ENCODE measurements at places on chromosomes 12 and 14.

DNA sequence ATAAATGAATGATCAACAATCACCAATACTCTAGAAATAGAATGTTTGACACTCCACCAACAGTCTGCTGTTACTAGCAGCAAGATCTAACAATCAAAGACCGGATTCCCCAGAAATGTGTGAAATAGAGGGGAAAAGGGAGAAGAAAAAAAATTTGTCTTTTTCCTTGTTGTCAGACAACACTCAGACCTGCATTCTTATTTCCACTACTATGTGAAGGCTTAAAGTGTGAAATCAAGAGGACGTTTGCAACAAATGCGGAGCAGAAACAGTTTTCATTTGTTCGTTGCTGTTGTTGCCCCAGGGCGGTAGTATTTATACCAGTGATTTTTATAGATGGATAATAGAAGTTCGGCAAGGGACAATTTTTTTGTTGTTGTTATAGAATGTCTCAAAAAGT lies 9.2 kb downstream of the NKX2-1 start:
- DNase-seq, result no peak

- DNase-seq, result peak; percentile 39
Observed at GRCh38 chr14:28608851-28609828, 157.4 kb upstream of the FOXG1 start.

GRCh38 chr14:102565331-102565887 lies 27.0 kb upstream of the RCOR1 start:
- DNase-seq, result no peak

DNA sequence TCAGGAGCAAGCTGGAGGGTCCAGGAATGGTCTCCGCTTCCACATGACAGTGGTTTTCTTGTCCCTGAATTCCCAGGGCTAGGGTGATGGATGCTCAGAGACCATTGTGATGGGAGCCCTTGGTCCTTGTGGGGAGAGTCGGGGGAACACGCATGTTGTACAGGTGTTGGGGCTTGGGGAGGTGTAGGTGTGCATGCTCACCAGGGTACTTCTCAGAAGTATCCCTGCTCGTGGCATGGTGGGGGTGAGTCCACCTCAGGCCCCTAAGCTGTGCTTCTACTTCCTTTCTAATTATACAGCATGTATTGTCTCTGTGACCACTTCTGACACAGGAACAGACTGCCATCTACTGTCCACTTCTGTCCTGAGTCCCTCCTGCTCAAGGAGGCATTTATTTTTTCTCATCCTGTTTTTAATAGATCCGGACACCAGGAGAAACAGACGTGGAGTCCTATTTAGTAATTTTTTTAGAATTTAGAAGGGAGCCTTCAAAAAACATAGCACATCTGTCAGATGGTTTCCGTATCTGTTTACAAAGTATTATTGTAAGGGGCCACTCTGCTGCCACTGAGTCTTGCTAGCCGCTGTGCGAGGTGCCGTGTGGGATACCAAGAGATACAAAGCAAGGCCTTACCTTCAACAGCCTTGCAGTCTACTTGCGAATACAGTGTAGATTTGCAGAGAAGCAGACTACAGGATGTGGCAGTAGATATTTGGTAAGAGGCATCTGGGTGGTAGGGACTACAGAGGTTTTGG lies 10.5 kb downstream of the NTF3 start:
- DNase-seq, result peak; percentile 66

DNA sequence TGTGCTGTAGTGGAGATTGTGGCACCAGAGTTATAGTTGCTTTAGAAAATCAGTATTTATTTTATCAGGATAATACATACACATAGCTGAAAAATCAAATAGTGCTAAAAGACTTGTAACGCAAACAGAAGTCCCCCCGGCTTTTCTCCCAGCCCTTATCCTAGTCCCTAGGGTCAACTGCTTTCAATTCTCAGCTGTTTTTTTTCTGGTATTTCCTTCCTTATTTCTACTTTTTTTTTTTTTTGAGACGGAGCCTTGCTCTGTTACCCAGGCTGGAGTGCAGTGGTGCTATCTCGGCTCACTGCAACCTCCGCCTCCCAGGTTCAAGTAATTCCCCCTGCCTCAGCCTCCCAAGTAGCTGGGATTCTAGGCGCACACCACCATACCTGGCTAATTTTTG lies 8.4 kb upstream of the CTDSP2 start:
- no peak for DNase-seq

- no peak for DNase-seq
Observed at GRCh38 chr12:105393587-105393986, 63.1 kb downstream of the C12orf75 start.

- DNase-seq, result peak; percentile 39
Observed at GRCh38 chr14:23562822-23563472, 4.6 kb downstream of the AP1G2 start.

- no peak for DNase-seq
Observed at GRCh38 chr12:100859063-100859627, 64.6 kb downstream of the ANO4 start.

All from small intestine (tissue), 16 donors.